ENCODE measurements at places on chromosomes 2 and 18.

GRCh38 chr2:6896930-6897759 lies 19.6 kb downstream of the RSAD2 start:
- DNase-seq, result peak; percentile 77

DNA sequence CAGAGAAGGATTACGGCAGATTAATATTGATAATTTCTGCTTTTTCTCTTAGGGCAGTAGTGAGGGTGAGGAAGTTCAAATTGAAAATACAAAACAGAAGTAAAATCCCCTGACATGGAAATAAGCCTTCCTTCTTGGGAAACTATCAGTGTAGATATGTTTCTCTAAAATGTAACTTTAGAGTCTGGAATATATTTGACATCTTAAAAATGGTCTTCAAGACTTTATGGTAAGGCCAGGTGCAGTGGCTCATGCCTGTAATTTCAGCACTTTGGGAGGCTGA lies 33.0 kb downstream of the INPP5D start:
- no peak for DNase-seq

GRCh38 chr2:206984206-206984605 lies 44.9 kb downstream of the CPO start:
- DNase-seq, result no peak

- DNase-seq, result no peak
Measured at GRCh38 chr2:85236084-85236483, 91.7 kb downstream of the TGOLN2 start.

GRCh38 chr2:157473581-157473980 lies 29.7 kb upstream of the CYTIP start:
- DNase-seq, result no peak

DNA sequence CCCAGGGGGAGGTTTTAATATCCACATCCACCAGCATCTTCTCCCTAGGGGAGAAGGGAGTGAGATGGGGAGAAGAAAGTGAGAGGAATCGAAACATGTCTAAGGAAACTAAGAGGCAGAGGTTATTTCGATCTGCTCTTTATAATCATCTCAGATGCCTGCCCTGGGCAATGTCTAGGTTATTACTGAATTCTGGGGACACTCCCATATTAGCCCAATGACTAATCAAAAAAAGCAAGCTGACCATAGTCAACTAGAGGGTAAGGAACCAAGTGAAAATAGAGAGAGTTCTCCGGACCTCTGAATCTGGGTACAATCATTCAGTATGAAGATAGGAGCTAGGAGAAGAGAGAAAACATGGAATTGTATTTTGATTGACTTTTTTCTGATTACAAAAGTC lies 56.7 kb upstream of the EML4 start:
- no peak for DNase-seq

- DNase-seq, result no peak
Measured at GRCh38 chr2:240430595-240430994, 4.9 kb upstream of the GPC1 start.

DNA sequence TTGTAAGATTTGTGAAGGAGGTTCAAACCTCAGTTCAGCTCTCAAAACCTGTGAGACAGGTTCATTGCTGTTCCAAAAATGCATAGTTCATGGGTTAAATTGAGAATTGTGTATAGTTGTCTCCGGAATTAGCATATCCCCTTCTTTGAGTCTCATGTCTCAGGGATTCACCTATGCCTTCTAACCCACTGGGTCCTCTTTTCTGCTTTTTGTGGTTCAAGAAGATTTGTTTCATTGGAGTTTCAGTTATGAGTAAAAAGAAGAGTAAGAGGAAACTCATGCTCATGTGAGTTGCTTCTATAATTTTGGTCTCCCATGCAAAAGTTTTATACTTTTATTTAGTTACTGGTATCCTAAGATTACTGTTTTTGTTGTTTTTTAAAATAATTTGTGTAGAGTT lies 1219.8 kb upstream of the ZEB2 start:
- DNase-seq, result no peak

- DNase-seq, result no peak
Measured at GRCh38 chr18:22841840-22842239, 91.3 kb upstream of the RBBP8 start.

DNA sequence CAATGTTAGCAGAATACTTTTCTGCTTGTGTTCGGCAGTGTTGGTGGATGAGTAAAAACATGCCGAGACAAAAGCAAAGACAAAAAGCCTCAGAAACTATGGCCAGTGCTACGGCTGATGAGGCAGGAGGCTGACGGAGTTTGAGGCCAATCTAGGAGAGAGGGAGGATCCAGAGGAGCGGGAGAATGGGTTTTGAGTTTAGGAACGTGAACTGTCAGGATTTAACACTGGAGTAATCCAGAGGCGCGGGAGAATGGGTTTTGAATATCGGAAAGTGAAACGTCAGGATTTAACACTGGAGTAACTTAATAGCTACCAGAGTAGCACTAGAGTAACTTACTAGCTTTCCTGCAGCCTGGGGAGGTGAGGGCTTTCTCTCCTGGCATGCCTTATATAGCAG lies 37.4 kb downstream of the LYPD6B start:
- no peak for DNase-seq

DNA sequence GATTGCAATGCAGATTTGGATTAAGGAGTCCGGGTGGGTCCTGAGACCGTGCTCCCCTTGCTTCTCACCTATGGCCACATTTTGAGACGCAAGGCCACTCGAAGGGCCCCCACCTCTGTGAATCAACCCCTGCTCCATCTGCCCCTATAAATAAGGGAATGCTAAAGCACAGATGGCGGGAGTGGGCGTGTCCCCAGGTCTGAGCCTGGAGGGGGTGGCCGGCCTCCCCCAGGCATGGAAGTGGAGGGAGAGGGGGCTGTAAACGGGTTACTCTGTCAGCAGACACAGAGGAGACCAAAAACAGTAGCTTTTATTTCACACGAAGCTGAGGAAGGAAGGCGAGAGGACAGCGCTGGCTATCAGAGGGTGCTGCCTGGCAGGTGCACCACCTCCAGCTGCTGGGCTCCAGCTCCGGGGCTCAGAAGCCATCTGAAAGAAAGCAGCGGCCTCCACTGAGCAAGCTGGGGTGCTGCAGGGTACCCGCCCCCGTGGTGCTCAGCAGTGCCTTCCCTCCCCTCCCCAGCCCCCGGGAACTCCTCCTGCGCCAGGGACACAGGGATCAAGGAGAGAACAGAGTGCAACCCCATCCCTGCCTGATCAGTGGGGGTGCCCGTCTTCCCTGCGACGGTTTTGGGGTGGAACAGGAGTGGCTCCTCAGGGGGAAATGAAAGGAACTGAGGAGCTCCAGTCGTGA lies 56.7 kb upstream of the RAB6C start:
- no peak for DNase-seq

DNA sequence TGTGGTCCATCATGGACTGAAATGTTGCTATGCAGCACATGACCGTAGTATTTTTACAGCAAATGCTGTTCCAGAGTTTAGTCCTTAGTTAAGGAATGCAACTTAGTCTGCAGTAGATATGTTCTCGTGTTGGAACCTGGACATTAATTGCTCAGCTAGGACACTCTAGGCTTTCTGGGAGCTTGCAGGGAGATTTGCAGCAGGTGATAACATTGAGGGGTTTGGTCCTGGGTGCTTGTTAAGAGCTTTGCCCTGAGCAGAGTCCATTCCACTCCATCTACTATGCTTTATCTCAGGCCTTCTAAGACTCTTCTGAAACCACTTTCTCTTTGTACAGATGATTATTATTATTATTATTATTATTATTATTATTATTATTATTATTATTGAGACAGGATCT lies 27.1 kb downstream of the DRC1 start:
- no peak for DNase-seq

DNA sequence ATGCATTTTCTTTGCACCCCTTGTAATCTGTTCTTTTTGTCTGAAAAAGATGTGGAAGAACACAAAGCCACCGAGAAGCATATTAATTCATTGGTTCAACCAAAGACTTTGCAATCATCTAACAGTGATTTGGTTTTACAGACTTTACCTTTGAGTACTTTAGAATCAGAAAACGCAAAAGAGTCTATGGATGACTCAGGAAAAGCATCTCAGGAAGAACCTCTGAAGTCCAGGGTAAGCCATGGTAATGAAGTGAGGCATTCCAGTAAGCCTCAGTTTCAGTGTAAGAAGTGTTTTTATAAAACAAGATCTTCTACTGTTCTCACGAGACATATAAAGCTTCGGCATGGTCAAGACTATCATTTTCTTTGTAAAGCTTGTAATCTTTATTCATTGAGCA lies 35.2 kb downstream of the ZNF407 start:
- DNase-seq, result no peak

DNA sequence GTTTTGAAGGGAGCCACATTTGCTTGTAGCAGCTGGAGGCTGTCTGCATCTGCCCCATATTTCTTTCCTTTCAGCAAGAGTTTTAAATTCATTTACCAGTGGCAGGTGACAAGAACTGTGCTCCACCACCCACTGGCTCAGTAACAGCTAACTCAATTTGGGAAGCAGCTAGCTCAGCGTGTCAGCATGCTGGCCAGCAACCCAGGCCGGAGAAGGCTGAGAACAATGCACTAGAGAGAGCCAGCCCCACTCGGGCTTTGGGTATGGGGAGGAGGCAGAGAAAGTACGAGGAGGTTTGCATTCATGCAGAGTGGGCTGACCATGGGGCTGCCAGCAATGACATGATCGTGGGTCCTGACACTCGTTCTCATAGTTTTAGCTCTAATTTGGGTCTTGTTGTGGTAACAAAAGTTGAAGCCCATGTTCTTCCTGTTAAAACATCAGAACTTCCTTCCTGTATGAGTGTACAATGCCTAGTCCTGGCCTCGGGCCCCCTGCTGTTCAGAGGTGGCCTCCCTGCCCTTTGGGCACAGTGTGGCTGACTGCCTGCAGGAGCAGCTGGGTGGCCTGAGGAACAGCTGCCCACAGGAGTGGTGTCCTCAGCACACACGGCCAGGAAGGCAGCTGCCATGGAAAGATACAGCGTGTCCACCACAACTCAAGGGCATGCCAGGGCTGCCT lies 23.0 kb downstream of the CDC42EP3 start:
- DNase-seq, result no peak

GRCh38 chr2:172701250-172701649 lies 34.4 kb upstream of the RAPGEF4 start:
- no peak for DNase-seq

GRCh38 chr2:64462940-64463700 lies 9.2 kb downstream of the LGALSL start:
- DNase-seq, result no peak

DNA sequence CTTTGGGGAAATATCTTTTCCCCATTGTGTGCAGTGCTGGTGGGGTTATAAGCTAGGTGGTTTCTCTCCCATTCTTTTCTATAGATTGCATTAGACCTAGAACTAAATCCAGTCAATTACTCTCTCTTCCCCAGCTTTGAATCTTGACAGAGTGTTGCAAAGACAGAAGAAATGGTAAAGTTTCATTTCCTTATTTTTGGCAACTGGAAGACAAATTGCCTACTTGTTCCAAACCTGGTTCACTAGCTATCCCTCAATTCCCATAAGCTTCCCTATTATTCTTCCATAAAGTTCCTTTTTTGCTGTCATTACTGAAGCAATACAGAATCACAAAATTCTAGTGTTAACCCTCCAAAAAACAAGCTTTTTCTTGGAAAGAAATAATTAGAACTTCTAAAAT lies 94.0 kb upstream of the ITGA4 start:
- no peak for DNase-seq

DNA sequence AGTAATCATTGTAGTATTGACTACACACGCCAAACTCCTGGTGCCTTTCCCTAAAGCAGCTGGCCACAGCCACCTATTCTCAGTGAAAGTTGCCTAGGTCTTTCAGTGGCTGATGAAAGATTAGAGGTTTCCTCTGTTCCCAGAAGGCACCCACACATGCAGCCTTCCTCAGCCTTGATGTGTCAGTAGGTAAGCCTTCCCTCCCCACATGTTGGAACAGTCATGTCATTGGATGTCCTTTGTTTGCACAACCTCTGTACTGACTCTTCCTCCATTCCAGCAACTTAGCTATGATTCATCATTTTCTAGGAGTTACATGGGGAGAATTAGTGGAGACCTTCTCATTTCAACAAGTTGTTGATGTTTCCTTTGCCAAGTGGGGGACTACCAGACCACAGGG lies 630.8 kb upstream of the SLC39A10 start:
- no peak for DNase-seq

- DNase-seq, result no peak
Measured at GRCh38 chr2:207481924-207482323, 47.8 kb upstream of the CREB1 start.

DNA sequence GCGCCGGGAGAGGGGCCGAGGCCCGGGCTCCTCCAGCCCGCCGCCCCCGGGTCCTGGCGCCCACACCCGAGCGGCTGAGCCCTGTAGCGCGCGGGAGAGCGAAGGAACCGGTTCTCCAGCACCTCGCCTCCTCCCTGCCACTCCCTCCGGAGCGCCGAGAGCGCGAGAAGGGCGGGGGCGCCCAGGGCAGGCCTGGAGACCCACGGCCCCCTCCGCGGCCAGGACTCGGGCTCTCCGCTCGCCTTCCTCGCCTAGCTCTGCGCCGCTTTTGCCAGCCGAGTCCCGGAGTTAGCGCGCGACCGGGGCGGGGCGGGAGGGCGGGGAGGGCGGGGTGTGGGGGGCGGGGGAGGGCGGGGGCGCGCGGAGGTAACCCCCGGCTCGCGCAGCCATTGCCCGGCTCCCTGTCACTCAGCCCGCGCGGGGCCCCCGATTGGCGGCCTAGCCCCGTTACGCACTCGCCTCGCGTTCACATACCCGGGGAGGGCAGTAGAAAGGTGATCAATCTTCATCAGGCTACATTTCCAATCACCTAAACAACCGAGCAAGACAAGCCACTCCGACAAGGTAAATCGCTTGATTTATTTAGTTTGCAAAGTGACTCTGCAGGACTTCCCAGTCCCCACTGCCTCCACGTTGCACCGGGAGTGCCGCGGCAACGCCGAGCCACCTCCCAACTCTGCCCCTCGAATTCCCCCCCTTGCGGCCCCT lies at the start of gene OTX1:
Gene OTX1, plus strand, starts transcription at position 497 of the 708 bp plus-strand sequence. CDS start 2,161 bp downstream, outside the sequence.
- peak; percentile 55 for DNase-seq

DNA sequence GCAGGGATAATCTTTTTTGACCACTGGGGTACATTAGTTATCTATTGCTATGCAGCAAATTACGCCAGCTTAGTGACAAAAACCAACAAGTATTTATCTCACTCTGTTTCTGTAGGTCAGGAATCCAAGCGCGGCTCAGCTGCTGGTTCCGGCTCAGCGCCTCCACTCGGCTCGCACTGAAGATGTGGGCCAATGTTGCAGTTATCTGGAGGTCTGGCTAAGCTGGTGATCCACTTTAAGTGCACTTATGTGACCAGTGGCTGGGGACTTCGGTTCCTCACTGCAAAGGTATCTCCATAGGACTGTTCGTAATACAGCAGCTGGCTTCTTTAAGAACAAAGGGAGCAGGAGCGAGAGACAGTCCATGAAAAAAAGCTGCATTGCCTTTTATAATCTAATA lies 591.9 kb downstream of the TMEM182 start:
- no peak for DNase-seq

GRCh38 chr2:113148606-113149552 lies 21.5 kb downstream of the IL1RN start:
- no peak for DNase-seq

GRCh38 chr2:203744091-203744490 lies 37.7 kb downstream of the CD28 start:
- DNase-seq, result no peak
